ENCODE measurements at places on chromosomes 4 and X. TPM values are rescaled to one million over a fixed set of nuclear protein-coding genes. Genes with fewer than 3 reads are reported as not detected.
A peak's percentile ranks its signal among the peaks of the same experiment; 100 is the strongest.

Gene HPGD
- 181 TPM for total RNA-seq

Gene MAGEB4
- not detected for total RNA-seq

Gene ATG4A
- total RNA-seq: 9.4 TPM

Gene GAGE1
- total RNA-seq: not detected

Gene BEX2
- total RNA-seq: 39.1 TPM

Gene H2BW1
- total RNA-seq: not detected

Gene SULT1B1
- 5.7 TPM for total RNA-seq

- no peak for DNase-seq
These were observed 101.9 kb upstream of the BCOR start for GRCh38 chrX:40199704-40200103.

GRCh38 chrX:10828036-10828435 is 207.7 kb upstream of the MID1 start:
- DNase-seq: no peak

- DNase-seq: peak; percentile 80
These were observed 622 bp downstream of the TAFAZZIN start for GRCh38 chrX:154411981-154412340.

GRCh38 chrX:24262309-24262708 is 51.6 kb downstream of the SUPT20HL2 start:
- DNase-seq: no peak

DNA sequence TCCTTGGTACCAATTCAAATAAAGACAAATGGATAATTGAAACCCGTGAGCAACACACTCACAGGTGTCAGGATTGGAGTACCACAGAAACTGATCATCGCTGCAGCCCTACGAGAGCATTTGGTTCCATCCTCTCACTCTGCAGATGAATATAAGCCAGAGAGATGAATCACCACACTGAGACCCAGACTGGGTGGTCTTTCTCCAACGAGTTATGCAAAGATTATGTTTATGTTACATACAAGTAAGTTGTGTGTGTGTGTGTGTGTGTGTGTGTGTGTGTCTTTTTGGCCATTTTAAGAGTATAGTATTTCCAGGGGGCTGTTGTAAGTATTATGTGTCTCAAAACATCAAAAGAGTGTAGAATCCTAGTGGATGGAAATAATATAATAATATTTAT is 329.5 kb upstream of the ZFP42 start:
- no peak for DNase-seq

GRCh38 chrX:115289465-115289864 is at the start of gene LUZP4:
Gene LUZP4, plus strand, starts transcription at chrX:115289715. Its CDS starts 45 bp downstream, at chrX:115289760.
- no peak for DNase-seq

GRCh38 chr4:41258783-41259182 is 2.1 kb downstream of the UCHL1 start:
- no peak for DNase-seq

- DNase-seq: no peak
These were observed 24.9 kb upstream of the DCHS2 start for GRCh38 chr4:154516318-154517029.
